ENCODE measurements at places on chromosomes 13 and 19.

DNA sequence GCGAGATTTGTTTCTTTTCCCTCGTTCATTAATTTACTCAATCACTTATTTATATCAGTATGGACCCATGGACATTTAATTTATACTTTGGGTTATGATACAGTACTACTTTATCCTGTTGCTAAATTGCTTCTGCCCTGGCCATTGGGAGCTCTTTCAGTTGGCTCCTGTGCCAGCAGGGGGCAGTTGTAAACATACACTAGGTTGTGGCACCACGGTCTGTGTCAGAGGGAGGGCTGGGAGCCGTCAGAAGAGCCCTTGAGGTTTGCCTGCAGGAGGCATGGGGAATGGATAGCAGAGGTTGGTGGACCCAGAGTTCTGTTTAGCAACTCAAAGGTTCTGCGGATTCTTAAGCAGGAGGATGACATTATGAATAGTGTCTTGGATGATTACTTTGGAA lies 94.3 kb downstream of the ERCC5 start:
- no peak for DNase-seq

DNA sequence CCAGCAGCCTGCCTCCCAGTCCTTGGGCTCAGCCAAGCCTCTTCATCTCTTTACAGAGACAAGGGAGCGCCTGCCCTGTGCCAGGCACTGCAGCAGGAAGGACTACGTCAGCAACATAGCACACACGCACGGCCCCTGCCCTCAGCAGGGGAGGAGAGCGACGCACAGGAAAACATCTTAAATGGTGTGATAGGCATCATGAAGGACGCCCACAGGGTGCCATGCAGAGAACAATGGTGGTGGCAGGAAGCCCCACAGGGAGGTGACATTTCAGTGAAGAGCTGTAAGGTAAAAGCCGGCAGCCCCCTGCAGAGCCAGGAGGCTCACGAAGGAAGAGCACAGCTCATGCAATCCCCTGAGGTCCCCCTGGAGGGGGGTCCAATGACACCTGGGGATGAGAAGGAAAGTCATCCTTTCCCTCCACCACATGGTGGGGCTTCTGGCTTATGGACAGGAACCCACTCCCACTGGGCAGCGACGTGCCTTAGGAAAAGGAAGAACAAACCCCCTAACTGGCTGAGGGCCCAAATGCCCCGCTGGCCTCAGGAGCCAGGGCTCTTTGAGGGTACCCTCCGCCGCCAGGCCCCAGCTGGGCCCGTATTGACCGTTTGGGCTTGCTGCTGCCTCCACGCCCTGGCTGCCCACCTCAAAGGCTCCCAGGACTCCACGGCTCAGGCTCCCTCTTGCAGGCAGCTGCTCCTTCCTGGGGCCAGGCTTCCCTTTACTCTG lies 37.3 kb upstream of the C13orf42 start:
- no peak for DNase-seq

DNA sequence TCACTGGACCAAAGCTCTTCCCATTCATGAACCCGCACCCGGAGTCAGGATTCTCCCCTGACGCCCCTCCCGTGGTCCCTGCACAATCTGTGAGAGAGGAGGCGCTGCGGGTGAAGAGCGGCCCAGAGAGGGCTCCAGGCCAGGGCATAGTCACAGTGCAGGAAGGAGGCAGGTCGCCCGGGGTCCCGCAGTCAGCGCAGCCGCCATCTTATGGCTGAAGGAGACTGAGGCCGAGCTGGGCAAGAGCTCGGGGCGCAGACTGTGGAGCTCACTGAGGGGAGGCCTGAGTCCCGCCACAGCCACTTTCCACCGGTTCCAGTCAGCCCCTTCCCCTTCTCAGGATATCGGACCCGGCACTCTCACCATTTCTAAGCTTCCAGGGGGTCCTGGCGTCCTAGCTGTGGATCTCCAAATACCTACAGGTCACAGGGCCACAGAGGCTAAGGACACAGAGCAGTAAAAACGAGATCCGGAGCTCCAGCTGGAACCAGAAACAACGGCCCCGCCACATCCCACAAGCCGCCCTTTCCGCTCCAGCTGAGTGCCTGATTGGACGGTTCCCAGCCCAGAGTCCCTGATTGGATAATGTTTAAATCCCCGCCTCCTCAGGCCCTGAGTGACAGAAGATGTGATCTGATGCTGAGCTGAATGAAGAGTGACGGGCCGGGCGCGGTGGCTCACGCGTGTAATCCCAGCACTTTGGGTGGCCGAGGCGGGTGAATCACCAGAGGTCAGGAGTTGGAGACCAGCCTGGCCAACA lies at the start of gene ZNF99:
TSS of gene ZNF99 (minus strand) at position 501 of the 760 bp plus-strand sequence. CDS start at position 366, 135 bp downstream.
- no peak for DNase-seq

DNA sequence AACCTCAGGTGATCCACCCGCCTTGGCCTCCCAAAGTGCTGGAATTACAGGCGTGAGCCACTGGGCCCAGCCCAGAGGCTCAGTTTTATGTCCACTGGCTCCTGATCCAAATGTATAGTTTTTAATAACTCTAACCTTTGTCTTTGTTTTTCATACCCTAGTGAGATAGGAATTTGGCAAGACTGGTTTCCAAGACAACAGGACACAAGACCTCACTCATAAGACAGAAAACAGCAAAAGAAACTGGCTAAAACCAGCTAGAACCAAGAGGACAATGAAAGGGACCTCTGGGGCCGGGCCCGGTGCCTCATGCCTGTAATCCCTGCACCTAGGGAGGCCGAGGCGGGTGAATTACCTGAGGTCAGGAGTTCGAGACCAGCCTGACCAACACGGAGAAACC lies 27.6 kb downstream of the CPT1C start:
- no peak for DNase-seq

- no peak for DNase-seq
Measured at GRCh38 chr19:11337080-11337479, 2.4 kb downstream of the RAB3D start.

GRCh38 chr19:19531951-19532805 lies 3.5 kb downstream of the YJEFN3 start:
- DNase-seq = peak; percentile 50

- no peak for DNase-seq
Measured at GRCh38 chr13:76762721-76763120, 123.5 kb downstream of the KCTD12 start.

- no peak for DNase-seq
Measured at GRCh38 chr13:73937441-73937840, 196.8 kb downstream of the KLF12 start.

- DNase-seq = no peak
Measured at GRCh38 chr19:51365211-51365964, 800 bp downstream of the ETFB start.

DNA sequence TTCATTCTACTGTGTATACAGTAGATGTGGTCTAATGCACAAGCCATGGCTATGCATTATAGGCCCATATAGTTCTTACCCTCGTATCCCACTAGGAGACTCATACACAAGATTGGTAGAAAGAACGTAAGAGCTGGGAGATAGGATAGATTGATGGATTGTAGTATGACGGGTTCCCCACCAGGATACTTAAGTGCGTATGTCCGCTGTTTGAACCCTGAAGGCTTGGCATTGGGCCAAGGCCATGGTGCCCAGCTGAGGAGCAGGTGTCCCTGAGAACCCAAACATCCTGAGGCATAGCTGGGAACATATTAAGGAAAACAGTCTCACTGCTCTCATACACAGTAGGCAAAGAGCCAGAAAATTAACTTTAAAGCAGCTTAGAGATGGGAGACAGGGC lies 617.5 kb upstream of the KLF12 start:
- DNase-seq = no peak

- no peak for DNase-seq
Measured at GRCh38 chr13:113534236-113534860, 43.8 kb upstream of the DCUN1D2 start.

GRCh38 chr19:57886046-57886445 lies 2.8 kb downstream of the ZNF814 start:
- no peak for DNase-seq

DNA sequence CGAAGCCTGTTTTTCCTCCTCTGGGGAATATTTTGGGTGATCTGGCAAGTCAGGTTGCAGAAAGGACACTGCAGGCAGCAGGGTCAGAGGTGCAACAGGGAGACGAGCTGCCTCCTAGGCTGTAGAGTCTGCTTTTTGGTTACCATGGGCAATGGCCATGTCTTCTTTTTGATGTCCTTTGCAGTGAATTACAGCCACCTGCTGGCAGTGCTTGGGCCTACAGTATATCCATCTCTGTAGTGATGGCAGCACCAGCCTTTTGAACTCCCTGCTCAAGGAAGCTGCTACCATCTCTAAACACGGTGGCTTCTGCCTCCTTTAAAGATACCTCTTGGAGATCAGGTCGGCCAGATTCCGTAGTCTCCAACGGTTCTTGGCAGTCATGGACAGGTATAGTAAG lies 73.9 kb downstream of the WTIP start:
- no peak for DNase-seq

GRCh38 chr19:38216785-38217641 lies 7.0 kb downstream of the DPF1 start:
- no peak for DNase-seq

- DNase-seq = no peak
Measured at GRCh38 chr13:86945584-86945983, 725.6 kb upstream of the SLITRK5 start.

- DNase-seq = no peak
Measured at GRCh38 chr13:93775507-93776108, 549.0 kb downstream of the GPC6 start.

DNA sequence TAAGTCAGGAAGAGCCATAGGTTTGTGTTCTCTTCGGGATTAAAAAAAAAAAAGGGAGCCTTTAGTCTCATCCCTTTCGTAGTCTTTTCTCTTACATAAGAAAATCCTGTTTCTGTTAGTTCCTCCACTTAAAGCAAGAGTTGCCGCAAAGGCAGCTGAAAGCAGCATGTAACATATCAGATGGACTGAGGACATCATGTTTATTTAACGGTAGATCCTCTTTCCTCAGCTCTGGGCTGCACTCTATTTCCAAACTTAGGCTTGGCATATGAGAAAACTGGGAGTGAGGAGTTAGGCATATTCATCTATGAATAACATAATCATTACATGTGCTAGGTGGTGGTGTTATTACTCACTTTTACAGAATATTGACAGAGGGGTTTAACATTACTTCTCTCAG lies 391.2 kb downstream of the KLF12 start:
- no peak for DNase-seq

GRCh38 chr19:37077501-37077933 lies 716 bp upstream of the ZNF420 start:
- no peak for DNase-seq

DNA sequence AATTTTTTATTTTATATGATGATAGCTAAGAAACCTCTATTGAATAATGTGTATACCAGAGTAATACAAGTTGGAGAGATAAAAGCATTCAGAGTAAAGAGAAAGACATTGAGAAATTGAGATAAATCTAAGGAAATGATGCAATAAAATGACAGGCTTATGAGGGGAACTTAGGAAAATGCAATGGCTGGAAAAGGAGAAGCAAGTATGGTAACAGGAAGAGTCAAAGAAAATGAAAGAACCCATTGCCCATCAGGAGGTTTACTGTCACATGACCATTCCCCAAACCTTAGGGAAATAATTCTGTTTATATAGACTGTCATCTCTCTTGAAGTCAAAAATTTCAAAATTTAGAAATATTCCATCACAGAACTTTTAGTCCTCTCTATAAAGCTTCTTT lies 808.0 kb upstream of the PRR20A start:
- DNase-seq = no peak

DNA sequence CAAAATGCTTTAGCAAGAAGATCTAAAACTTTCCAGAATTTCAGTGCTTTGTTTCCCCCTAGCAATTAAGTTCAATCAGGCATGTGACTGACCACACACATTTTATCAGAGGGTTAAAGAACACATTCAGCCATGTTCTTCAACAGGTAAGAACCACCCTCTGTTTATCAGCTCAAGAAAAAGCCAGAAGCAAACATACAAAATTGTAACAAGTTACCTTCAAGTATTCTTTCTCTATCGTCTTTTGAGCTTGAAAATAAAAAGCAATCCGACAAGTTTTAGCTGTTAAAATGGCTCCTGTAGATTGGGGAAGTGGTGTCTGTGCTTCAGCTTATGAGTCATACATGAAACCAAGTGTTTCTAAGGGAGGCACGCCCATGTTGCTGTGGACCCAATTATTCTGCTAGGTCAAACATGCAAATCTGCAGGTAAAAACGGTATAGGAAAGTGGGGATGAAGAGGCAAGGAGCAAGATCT lies at the start of gene ELF1:
TSS of gene ELF1 (minus strand) at position 306 of the 477 bp plus-strand sequence. CDS start 37,262 bp downstream, outside the sequence.
- DNase-seq = no peak

- DNase-seq = no peak
Measured at GRCh38 chr19:13119627-13120026, 1.6 kb downstream of the NACC1 start.

- no peak for DNase-seq
Measured at GRCh38 chr19:18100710-18101109, 3.1 kb downstream of the MAST3 start.

- no peak for DNase-seq
Measured at GRCh38 chr19:32702010-32702409, 10.4 kb downstream of the NUDT19 start.

- DNase-seq = no peak
Measured at GRCh38 chr13:27968316-27969081, 616 bp downstream of the CDX2 start.

Data from stimulated activated CD8-positive, alpha-beta memory T cell treated with anti-CD3 and anti-CD28 coated beads, Interleukin-7, amount 100 ng/mL, for 48 hours (primary cell).